ENCODE measurements at places on chromosomes 5 and 9.

DNA sequence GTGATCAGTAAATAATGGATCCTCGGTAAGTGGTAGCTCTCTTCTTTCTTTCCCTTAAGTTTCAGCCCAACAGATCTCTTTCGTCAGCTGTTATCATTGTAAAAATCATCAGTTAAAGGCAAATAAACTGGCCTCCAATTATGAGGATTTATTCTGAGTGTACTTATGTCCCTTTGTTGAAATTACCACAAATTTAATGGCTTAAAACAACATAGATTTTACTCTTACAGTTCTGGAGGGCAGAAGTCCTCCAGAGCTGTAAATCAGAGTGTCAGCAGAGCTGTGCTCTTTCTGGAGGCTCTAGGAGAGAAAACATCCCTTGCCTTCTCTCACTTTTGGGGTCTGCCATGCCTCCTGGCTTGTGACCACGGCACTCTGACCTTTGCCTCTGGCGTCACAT is 104.6 kb downstream of the INSYN2B start:
- DNase-seq: no peak

DNA sequence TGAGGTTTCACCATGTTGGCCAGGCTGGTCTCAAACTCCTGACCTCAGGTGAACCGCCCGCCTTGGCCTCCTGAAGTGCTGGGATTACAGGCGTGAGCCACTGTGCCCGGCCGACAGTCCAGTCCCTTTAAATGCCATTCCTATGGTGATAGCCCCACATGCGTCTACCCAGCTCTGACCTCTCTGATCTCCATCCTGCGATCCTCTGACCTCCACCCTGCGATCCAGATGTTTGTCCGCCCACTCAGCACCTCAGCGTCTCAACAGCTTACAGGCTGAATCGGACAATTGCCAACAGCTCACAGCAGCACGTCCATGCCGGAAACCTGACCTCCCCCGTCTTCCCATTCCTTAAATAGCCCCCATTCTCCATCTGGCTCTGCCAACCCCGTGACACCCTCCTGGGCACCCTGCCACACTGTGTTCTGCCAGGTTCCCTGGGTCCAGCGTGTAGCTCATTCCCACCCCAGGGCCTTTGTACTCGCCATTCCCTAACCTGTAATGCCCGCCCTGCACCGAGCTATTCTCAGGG is 44.0 kb upstream of the RNU6ATAC start:
- DNase-seq: no peak

DNA sequence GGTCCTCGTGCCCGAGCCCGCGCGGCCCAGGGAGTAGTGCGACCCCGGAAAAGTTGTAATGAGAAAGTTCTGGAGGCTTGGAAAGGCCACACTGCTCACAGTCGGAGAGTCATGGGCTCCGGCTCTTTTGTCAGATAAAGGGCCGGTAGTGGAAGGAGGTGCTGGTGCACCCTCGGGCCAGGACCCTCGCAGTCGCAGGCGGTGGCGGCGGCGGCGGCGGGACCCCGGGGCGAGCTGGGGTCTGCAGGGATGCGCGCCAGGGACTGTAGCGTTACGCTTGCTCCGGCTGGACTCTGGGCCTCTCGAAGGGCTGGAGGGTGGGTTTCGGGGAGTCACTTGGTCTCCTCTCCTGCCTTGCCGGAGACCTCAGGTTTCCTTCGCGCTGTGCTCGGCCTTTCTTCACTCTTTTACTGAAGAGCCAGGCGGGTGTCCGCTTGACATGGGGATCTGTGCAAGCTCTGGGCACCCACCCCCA is 1.5 kb downstream of the RORB start:
- DNase-seq: no peak

DNA sequence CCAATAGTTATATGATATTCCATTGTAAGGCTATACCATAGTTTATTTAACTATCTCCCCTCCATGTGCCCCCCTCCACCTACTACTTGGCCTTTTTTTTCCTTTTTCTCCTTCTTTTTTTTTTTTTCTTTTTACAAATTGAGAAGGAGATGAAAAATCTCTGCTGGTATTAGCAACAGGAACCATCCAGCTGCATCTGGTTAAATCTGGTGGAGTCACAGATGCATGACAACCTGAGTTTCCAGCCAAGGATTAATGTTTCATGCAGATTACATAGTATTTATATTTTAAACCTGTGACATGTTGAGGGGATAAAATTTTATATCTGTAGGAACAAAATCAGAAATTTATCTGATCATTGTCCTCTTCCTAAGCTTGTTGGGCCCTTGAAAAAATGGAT is 128.5 kb upstream of the IQGAP2 start:
- no peak for DNase-seq

DNA sequence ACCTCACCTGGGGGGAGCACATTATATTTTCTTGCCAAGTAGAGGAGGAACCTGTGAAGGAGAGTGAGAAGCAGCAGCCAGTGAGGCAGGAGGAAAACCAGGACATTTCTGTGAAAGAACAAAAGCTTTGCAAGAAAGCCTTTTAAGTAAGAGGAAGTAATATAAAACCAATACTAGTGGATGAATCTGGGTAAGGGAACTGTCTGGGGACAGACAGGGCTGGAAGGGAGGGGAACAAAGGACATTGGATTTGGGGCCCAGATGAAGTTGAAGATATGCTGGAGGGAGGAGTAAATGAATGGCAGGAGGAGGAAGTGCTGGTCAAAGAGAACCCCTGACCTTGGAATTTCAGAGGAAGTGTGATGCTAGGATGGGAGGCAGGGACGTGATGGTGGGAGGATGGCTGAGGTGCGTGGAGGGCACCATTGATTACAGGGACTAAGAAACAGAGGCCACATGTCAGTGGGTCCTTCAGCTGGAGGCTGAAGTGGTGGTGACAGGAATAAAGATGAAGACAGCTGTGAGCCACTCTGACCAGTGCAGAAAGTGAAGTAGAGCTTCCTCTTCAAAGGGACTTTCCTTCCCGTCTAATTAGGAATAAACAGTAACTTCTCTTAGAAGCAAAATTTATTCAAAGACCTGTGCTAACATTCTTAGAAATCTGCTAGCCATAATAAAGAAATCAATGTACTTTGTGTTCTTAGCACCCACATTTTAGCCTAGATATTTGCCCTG is 43.5 kb upstream of the FABP6 start:
- DNase-seq: no peak

DNA sequence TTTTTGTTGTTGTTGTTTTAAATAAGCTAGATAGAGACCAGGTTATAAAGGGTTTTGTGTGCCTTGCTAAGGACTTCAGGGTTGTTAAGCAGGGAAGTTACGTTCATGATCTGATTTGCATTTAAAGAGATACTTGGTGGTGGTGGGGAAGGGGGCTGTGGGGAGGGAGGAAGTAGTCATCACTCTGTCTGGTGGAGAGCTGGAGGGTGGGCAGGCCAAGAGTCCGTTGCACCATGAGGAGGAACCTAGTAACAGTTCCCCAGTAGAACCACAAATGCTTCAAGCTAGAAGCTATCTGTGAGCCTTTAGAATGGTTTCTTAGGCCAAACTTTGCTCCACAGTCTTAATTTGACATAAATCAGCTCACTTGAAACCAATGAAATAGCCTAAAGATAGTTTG is 18.7 kb upstream of the ROPN1L start:
- no peak for DNase-seq

DNA sequence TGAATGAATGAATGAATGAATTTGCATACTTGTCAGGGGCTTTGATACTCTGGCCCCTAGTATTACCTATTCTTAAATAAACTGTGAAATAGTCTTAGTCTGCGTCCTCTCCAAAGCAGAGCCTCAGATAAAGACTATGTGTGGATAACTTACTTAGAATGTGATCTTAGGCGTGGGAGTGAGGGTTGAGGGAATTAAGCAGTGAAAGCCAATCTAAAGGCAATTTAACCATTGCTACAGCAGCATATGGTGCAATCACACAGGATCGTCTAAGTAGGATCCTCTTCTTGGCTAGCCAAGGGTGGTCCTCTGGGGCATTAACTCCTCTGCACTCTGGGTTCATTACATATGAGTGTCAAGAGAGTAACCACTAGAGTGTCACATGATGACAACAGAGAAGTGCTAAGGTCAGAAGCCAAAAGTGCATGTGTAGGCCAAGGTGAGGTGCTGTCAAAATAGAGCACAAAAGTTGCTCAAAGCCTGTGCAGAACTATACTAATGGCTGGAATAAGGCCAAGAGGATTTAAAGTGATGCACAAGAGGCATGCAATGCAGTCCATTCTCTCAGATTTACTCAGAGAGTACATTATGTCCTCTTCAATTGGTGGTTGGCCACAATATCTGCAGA is 274.4 kb upstream of the SEMA6A start:
- DNase-seq: no peak

DNA sequence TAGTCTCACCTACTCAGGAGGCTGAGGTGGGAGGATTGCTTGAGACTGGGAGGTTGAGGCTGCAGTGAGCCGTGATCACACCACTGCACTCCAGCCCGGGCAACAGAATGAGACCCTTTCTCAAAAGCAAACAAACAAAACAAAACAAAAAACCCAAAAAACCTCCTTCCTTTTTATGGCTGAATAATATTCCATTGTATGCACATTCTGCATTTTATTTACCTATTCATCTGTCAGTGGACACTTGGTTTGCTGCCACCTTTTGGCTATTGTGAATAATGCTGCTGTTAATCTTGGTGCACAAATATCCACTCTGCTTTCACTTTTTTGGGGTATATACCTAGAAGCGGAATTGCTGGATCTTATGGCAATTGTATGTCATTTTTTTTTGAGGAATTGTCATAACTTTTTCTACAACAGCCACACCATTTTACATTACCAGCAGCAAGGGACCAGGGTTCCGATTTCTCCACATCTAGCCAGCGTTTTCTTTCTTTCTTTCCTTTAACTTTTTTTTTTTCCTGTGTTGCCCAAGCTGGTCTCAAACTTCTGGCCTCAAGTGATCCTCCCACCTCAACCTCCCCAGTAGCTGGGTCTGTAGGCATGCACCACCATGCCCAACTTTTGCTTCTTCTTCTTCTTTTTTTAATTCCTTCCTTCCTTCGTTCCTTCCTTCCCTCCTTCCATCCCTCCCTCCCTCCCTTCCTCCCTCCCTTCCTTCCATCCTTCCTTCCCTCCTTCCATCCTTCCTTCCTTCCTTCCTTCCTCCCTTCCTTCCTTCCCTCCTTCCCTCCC is 30.6 kb downstream of the NKX2-5 start:
- no peak for DNase-seq

- no peak for DNase-seq
Observed at GRCh38 chr9:336039-336438, 121.4 kb downstream of the DOCK8 start.

- no peak for DNase-seq
Observed at GRCh38 chr5:22102823-22103359, 750.3 kb downstream of the CDH12 start.

- no peak for DNase-seq
Observed at GRCh38 chr5:72066705-72067107, 40.6 kb upstream of the MAP1B start.

DNA sequence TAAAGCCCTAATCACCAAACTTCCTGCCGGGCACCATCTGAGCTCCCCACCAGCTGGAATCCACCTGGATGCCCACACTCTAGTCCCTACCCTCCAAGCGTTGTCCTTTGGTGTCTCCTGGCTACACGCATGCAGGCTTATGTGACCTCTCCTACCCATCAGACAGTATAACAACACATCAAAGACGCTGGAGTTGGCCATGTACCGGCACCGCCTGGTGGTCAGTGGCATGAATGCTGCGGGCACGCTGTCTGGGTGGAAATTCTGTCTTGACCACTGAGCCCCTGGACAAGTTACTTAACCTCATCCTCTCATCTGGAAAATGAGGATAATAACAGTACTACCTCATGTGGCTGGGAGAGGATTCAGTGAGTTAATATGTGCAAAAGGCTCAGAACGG is 23.4 kb upstream of the CORO2A start:
- no peak for DNase-seq

All from activated CD4-positive, alpha-beta memory T cell treated with anti-CD3 and anti-CD28 coated beads, Interleukin-2, amount 10 ng/mL, durations not matched to agents 7 days and 5 days (primary cell).